Natural killer cell (primary cell): ENCODE measurements at places on chromosomes 5 and 9. TPM values are rescaled to one million over a fixed set of nuclear protein-coding genes. Genes with fewer than 3 reads are reported as not detected.

GRCh38 chr5:151374539-151374938 is 27.2 kb upstream of the SLC36A2 start:
- DNase-seq, result no peak
- H3K36me3 ChIP-seq, result no peaks in the 10 kb centered on the region
- H3K4me1 ChIP-seq, result no peaks in the 10 kb centered on the region
- H3K27ac ChIP-seq, result no peak overlapping the region
- no peak overlapping the region for H3K4me3 ChIP-seq

DNA sequence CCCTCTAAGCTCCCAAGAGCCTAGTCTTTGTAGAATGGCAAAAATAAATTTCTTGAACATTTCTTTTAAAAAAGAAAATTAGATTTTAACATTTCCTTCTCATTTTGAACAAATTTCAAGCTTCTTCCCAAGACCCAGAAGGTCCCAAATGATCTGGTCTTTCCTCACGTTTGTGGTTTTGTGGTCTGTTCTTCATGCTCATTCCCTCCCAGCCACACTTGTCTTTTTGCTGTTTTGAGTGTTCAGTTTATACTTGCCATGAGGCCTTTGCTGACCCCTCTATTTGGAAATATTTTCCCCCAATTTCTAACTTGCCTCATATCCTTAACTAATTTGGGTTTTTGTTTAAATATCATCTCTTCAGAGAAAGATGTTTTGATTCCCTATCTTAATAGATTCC is 133.4 kb upstream of the PAPPA start:
- no peak overlapping the region for H3K4me3 ChIP-seq
- H3K27me3 ChIP-seq, result no peaks in the 10 kb centered on the region
- H3K4me1 ChIP-seq, result no peaks in the 10 kb centered on the region
- no peak for DNase-seq

GRCh38 chr5:1831677-1832313 is 30.6 kb downstream of the NDUFS6 start:
- no peaks in the 10 kb centered on the region for H3K27me3 ChIP-seq
- H3K4me3 ChIP-seq, result no peak overlapping the region
- no peak for DNase-seq
- H3K4me1 ChIP-seq, result peaks cover 15% of the 10 kb centered on the region
- H3K27ac ChIP-seq, result no peak overlapping the region

GRCh38 chr9:98892690-98893089 is 51.0 kb upstream of the COL15A1 start:
- no peaks in the 10 kb centered on the region for H3K36me3 ChIP-seq
- no peak overlapping the region for H3K27ac ChIP-seq
- H3K4me1 ChIP-seq, result no peaks in the 10 kb centered on the region
- H3K27me3 ChIP-seq, result no peaks in the 10 kb centered on the region

DNA sequence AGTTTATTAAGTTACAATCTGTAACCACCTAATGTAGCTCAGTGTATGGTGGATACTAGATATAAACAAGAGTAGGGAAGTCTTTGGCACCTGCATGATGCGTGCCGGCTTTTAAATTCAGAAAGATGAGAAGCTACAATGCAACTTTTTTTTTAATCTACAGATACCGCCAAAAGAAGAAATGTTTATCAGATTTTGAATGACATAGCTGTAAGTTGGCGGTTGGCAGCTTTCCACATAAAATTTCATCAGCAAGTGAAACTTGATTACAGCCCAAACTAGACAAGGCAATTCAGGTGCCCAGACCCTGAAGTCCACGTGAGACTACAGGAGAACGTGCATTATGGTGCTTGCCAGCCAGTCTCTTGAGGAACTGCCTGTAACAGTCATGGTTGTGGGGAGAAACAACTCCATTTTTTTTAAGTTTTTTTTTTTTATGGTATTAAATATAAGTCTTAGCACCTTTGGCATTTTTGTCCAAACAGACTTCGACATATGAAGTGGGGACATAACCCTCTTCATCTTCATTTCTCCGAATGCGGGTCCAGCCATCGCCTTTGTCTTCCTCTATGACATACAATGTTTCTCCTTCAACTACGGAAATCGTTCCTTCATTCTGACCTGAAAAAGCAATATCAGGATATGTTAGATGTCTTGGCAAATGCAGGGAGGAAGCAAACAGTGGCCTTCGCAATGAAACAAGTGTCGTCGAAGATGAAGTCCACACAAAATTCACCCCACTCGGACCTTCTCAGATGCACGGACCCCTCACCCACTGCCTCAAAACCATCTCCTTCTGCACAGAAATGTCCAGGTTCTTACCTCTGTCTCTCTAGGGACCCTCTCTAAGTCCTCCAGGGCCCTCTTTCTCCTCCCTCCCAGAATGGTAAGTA is 60.4 kb downstream of the USP20 start:
- no peaks in the 10 kb centered on the region for H3K27me3 ChIP-seq
- H3K27ac ChIP-seq, result peak overlapping the region; percentile 34
- H3K4me1 ChIP-seq, result peaks cover 38% of the 10 kb centered on the region

GRCh38 chr9:93231121-93231694 is 47.3 kb downstream of the WNK2 start:
- peaks cover 30% of the 10 kb centered on the region for H3K4me1 ChIP-seq
- no peak overlapping the region for H3K27ac ChIP-seq
- peaks cover 51% of the 10 kb centered on the region for H3K27me3 ChIP-seq

DNA sequence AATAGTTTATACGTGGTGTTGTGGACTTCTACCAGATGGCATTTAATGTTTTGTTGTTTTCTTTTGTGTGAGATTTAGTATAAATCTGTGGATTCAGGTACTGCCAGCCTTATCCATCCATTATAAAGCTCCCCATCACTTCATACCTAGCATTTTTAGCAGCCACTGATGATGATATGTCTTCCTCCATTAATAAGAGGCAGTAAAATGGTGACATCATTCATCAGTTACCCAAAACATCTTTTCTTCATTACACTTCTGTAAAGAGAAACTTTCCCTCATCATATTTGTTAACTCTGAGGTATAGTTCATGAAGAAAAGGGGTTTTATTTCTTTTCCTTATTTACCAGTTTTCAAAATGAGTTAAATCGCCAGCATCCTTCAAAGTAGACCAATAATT is 19.4 kb downstream of the CHD1 start:
- H3K4me3 ChIP-seq, result no peak overlapping the region
- no peaks in the 10 kb centered on the region for H3K27me3 ChIP-seq
- peaks cover 25% of the 10 kb centered on the region for H3K36me3 ChIP-seq
- no peak for DNase-seq

DNA sequence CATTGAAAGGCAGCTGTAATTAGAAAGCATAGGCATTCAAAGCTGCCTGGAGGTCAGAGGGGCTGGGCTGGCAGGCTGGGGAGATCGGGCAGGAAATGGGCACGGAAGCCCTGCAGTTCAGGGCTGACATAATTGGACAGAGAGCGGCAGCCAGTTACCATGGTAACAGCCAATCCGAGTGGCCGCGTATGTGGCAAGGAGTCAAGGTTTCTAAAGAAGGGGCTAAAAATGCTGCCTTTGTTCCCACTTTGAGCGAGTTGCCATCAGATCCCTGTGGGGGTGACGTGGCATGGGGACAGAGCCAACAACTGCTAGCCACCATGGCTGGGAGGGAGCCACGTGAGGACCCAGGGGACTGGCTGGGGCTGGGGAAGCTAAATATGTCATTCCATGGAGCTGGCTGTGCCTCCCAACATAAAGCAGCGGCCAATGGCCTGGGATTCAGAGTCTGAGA is 44.7 kb upstream of the NDFIP1 start:
- H3K4me3 ChIP-seq, result no peak overlapping the region
- peaks cover 9% of the 10 kb centered on the region for H3K4me1 ChIP-seq
- DNase-seq, result no peak
- H3K27ac ChIP-seq, result no peak overlapping the region
- H3K27me3 ChIP-seq, result no peaks in the 10 kb centered on the region

- no peak overlapping the region for H3K27ac ChIP-seq
- H3K36me3 ChIP-seq, result no peaks in the 10 kb centered on the region
- no peaks in the 10 kb centered on the region for H3K27me3 ChIP-seq
- DNase-seq, result no peak
- no peak overlapping the region for H3K4me3 ChIP-seq
- H3K4me1 ChIP-seq, result peaks cover 15% of the 10 kb centered on the region
These were observed 5.3 kb downstream of the SLC35D2 start for GRCh38 chr9:96378187-96378586.

- H3K4me3 ChIP-seq, result no peak overlapping the region
- H3K27me3 ChIP-seq, result no peaks in the 10 kb centered on the region
These were observed 12.2 kb upstream of the ELL2 start for GRCh38 chr5:95973793-95974325.

GRCh38 chr9:133938753-133939152 is 53.4 kb downstream of the VAV2 start:
- no peak overlapping the region for H3K4me3 ChIP-seq
- no peaks in the 10 kb centered on the region for H3K27me3 ChIP-seq
- no peaks in the 10 kb centered on the region for H3K4me1 ChIP-seq
- no peak overlapping the region for H3K27ac ChIP-seq
- DNase-seq, result no peak

- no peaks in the 10 kb centered on the region for H3K4me1 ChIP-seq
- H3K27ac ChIP-seq, result no peak overlapping the region
- no peaks in the 10 kb centered on the region for H3K36me3 ChIP-seq
- no peak for DNase-seq
These were observed 277.7 kb upstream of the DAP start for GRCh38 chr5:11038772-11039171.

DNA sequence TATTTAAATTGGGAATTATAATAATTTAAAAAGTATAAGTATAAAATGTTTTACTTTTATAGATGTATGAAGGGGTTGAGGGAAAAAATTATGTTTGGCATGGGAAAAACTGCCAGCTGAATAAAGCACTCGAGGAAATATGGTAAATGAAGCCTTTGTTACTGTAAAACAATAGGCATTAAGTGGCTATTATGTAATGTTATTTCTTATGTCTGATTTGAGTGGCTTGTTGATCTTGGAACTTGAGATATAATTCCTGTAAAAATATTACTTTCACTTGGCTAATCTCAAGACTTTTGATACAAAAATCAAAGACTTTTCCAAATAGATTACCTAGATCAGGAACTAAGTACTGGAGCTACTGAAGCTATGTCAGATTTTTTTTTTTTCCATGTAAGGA is 182.9 kb downstream of the CD180 start:
- H3K4me3 ChIP-seq, result no peak overlapping the region
- H3K4me1 ChIP-seq, result no peaks in the 10 kb centered on the region
- no peaks in the 10 kb centered on the region for H3K27me3 ChIP-seq
- no peak overlapping the region for H3K27ac ChIP-seq
- no peaks in the 10 kb centered on the region for H3K36me3 ChIP-seq

- no peak overlapping the region for H3K4me3 ChIP-seq
- no peak for DNase-seq
- no peaks in the 10 kb centered on the region for H3K27me3 ChIP-seq
- H3K4me1 ChIP-seq, result no peaks in the 10 kb centered on the region
- H3K27ac ChIP-seq, result no peak overlapping the region
- no peaks in the 10 kb centered on the region for H3K36me3 ChIP-seq
These were observed 131.4 kb upstream of the TRIM32 start for GRCh38 chr9:116555556-116556155.

DNA sequence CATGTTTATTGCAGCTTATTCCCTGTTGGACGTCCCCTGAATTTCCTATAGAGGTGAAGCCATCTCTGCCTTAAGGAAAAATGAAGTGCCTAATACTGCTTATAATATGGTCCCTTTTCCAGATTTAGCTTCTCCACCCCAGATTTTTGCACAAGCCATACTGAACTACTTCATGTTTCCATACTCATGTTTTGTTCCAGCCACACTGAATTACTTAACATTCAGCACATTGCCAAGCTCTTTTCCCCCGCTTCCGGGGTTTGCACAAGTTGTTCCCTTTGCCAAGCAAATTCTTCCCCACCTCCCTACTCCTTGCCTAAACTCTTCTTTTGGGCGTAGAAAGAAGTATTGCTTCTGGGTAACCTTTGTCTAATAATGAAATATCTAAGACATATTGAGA is 1.7 kb upstream of the CNTRL start:
- no peak overlapping the region for H3K27ac ChIP-seq
- DNase-seq, result no peak
- H3K4me1 ChIP-seq, result peaks cover 20% of the 10 kb centered on the region
- no peaks in the 10 kb centered on the region for H3K27me3 ChIP-seq
- no peaks in the 10 kb centered on the region for H3K36me3 ChIP-seq

DNA sequence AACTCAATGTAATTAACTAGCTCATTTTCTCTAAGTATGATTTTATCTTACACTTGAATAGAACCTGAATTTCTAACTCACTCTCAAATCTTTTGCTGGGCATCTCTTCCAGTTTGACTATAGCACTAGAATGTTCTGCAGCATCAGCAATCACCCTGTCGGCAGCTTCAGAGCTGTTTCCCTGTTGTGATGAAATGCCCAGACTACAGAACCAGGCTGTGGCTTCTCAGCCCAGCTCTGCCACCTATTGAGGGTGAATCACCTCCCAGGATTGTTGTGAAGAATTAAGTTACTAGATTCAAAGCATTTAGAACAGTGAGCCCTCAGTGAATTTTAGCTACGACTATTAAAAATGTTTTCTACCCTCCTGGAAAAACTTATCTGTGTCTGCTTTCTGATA is 90.4 kb upstream of the ANKRD55 start:
- H3K27ac ChIP-seq, result no peak overlapping the region
- DNase-seq, result no peak
- peaks cover 12% of the 10 kb centered on the region for H3K4me1 ChIP-seq
- H3K4me3 ChIP-seq, result no peak overlapping the region
- H3K27me3 ChIP-seq, result no peaks in the 10 kb centered on the region
- H3K36me3 ChIP-seq, result no peaks in the 10 kb centered on the region

- H3K27ac ChIP-seq, result no peak overlapping the region
- peaks cover 72% of the 10 kb centered on the region for H3K36me3 ChIP-seq
These were observed 3.7 kb downstream of the HNRNPH1 start for GRCh38 chr5:179619776-179620175.

DNA sequence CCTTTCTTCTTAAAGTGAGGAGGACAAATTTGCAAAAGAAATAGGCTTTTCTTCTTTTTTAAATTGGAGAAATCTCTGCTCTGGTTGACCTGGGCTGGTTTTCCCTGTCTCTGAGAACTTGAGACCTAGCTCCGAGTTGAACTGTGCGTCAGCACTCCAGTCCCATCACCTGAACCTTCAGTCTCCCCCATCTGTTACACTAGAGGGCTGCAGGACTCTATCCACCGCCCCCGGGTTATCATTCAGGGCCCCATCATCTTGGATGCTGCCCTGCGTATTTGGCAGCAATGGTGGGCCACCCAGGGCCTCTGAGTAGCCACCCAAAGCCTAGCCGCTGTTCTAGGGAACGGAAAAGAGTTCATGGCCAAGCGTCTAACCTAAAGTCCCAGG is 2.5 kb downstream of the FOXE1 start:
- no peak for DNase-seq
- no peak overlapping the region for H3K27ac ChIP-seq
- no peak overlapping the region for H3K4me3 ChIP-seq
- peaks cover 65% of the 10 kb centered on the region for H3K27me3 ChIP-seq
- H3K4me1 ChIP-seq, result peaks cover 25% of the 10 kb centered on the region
- H3K36me3 ChIP-seq, result no peaks in the 10 kb centered on the region

The TSSK1B gene
- not detected for total RNA-seq

The REEP2 gene
- total RNA-seq, result 0.66 TPM

The NTNG2 gene
- 23.4 TPM for total RNA-seq

The SLC4A9 gene
- total RNA-seq, result not detected

The SLIT3 gene
- not detected for total RNA-seq

The DAP gene
- 38.4 TPM for total RNA-seq

The PCDHGA5 gene
- 0.30 TPM for total RNA-seq

The FOXD4 gene
- total RNA-seq, result not detected

The ORM1 gene
- not detected for total RNA-seq
